ENCODE measurements at places on chromosomes 2 and 18.

DNA sequence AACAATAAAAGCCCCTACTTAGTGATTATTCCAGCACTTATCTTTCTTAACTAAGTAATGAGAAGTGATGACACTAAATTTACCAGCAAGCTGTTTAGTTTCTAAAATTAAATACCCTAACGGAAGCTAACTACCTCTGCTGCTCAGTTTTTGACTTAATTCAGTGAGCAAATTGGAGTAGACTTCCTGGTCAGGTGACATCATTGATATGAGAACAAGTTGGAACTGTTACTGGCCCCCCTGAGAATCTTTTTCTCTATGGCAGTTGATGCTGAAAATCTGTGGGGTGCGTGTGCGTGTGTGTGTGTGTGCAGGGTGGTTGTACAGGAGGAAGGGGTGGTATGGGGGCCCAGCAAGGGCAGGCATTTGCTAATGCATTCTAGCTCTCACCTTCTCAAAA is 35.5 kb upstream of the BMP10 start:
- no peak overlapping the region for H3K27ac ChIP-seq
- H3K4me3 ChIP-seq: no peak overlapping the region
- peaks cover 34% of the 10 kb centered on the region for H3K4me1 ChIP-seq
- no peaks in the 10 kb centered on the region for H3K36me3 ChIP-seq

GRCh38 chr18:31598021-31598805 is 6.5 kb downstream of the TTR start:
- no peaks in the 10 kb centered on the region for H3K36me3 ChIP-seq

GRCh38 chr2:68743531-68743930 is 8.9 kb downstream of the ARHGAP25 start:
- H3K4me3 ChIP-seq: no peak overlapping the region
- H3K36me3 ChIP-seq: no peaks in the 10 kb centered on the region
- no peaks in the 10 kb centered on the region for H3K4me1 ChIP-seq
- no peaks in the 10 kb centered on the region for H3K27me3 ChIP-seq
- H3K27ac ChIP-seq: no peak overlapping the region
- DNase-seq: no peak

- H3K4me1 ChIP-seq: peaks cover 10% of the 10 kb centered on the region
- H3K36me3 ChIP-seq: no peaks in the 10 kb centered on the region
- DNase-seq: no peak
- H3K27me3 ChIP-seq: no peaks in the 10 kb centered on the region
- H3K4me3 ChIP-seq: no peak overlapping the region
These were observed 148.5 kb downstream of the TANC1 start for GRCh38 chr2:159116922-159117321.

- H3K4me1 ChIP-seq: no peaks in the 10 kb centered on the region
- no peak for DNase-seq
- H3K4me3 ChIP-seq: no peak overlapping the region
- H3K27ac ChIP-seq: no peak overlapping the region
These were observed 11.0 kb upstream of the IL1R1 start for GRCh38 chr2:102131564-102131963.

GRCh38 chr2:39403311-39403710 is 33.8 kb downstream of the MAP4K3 start:
- DNase-seq: peak; percentile 54
- no peaks in the 10 kb centered on the region for H3K36me3 ChIP-seq
- H3K27me3 ChIP-seq: no peaks in the 10 kb centered on the region
- peaks cover 43% of the 10 kb centered on the region for H3K4me1 ChIP-seq

DNA sequence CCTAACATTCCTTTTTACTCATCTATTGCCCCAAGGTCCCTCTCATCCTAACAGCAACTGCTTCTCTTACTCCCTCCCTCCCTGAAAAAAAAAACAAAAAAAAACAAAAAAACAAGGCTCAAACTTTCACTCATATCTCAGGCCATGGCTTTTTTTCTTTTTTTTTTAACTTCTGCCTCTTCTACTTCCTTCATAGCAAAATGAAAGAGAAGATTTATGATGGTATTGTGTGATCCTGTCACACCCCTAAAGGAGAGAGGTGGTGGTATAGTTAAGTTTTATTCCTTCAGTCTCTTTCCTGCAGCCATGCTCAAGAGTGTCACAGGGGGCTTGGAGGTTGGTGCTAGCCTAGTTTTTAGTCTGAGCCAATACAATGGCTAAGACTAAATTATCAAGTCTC is 21.5 kb upstream of the EPC2 start:
- no peak for DNase-seq
- no peaks in the 10 kb centered on the region for H3K4me1 ChIP-seq
- no peaks in the 10 kb centered on the region for H3K36me3 ChIP-seq
- no peaks in the 10 kb centered on the region for H3K27me3 ChIP-seq

DNA sequence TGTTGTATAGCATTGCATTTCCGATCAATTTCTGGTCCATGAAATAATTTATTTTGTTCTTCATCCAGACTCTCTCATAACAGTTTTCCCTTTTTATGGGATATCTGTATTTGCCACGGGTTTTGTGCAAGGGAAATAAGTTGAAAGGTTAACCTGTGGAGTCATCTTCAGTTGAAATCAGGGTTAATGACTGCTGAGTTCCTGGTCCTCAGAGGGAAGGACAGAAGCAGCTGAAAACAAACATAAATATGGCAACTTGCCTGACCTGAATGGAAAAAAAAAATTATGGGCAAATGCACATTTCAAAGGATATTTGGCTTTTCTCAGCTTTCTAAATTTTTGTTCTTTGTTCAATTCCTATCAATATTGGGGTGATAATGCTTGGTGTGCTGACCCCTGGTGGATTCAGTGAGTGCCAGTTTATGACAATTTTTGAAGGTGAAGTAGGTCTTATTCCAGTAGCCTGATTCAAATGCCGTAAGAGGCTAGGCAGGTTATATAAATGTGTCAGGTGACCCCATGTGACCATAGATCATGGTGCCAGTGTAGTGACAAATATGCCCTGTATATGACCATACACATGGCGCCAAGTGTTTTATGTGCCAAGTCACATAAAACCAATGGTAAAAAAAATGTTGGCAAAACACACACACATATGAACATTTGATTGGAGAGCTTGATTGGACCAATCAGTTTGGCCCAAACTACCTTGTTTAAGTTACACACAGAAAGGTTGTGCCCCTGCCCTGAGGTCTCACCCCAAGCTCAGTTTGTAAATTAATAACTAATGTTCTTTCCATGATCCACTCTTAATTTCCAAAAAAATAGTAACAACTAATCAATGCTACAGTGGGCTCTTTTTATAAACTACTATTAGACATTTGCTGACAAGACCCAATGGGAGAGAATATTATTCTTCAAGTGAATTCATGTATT is 47.6 kb upstream of the FAM124B start:
- H3K27me3 ChIP-seq: no peaks in the 10 kb centered on the region
- H3K27ac ChIP-seq: no peak overlapping the region
- no peaks in the 10 kb centered on the region for H3K36me3 ChIP-seq
- no peaks in the 10 kb centered on the region for H3K4me1 ChIP-seq
- no peak overlapping the region for H3K4me3 ChIP-seq

DNA sequence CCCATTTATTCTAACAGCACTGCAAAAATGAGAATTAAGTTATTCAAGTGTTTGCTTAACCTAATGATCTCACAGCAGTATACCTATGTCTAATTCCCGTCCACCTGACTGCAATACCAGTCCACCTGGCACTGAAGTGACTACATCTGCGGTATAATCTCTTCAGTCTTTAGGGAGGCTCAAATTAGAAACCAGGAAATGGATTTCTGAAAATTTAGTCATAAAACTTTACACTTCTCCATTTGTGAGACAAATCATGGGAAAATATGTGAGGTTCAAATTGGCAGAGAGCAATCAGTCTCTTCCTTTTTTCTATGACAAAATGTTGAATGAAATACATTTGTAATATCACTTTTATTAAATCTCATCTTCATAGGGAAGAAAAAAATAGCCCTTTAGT is 33.0 kb downstream of the FTCDNL1 start:
- H3K27ac ChIP-seq: no peak overlapping the region
- DNase-seq: no peak
- no peaks in the 10 kb centered on the region for H3K4me1 ChIP-seq
- H3K27me3 ChIP-seq: no peaks in the 10 kb centered on the region
- H3K4me3 ChIP-seq: no peak overlapping the region

DNA sequence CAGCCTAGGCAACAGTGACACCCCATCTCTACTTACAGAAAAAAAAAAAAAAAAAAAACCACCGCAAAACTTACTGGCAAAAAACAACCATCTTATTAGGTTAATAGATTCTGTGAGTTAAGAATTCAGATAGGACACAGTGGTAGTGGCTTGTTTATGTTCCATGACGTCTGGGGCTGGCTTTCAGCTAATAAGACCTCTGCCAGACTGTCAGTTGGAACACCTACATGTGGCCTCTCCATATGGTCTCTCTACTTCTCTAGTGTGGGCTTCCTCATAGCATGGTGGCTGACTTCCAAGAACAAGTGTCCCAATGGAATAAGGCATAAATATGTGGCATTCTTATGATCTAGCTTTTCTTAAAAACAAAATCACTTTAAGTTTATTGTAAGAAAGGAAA is 94.0 kb upstream of the OTX1 start:
- no peaks in the 10 kb centered on the region for H3K36me3 ChIP-seq
- H3K27me3 ChIP-seq: no peaks in the 10 kb centered on the region

DNA sequence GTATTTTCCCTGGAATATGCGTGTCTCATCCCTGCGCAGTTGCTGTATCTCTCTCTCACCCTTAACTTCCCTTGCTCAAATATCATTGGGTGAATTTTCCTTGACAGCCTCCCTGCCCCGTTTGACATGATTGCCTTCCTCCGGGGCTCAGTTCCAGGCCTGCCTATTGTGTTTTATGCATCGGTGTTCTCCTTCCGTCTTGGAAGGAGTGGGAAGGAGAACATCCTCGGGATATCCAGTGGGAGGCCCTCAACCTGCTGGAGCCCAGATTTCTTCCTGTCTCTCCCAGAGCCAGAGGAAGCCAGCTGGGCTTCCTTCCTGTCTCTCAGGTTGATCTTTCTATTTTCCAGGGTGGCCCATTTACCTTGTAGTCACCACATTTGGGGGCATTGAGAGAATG is 434.7 kb upstream of the HS6ST1 start:
- H3K4me1 ChIP-seq: peaks cover 4% of the 10 kb centered on the region
- H3K27me3 ChIP-seq: no peaks in the 10 kb centered on the region
- no peaks in the 10 kb centered on the region for H3K36me3 ChIP-seq
- DNase-seq: no peak
- no peak overlapping the region for H3K27ac ChIP-seq

DNA sequence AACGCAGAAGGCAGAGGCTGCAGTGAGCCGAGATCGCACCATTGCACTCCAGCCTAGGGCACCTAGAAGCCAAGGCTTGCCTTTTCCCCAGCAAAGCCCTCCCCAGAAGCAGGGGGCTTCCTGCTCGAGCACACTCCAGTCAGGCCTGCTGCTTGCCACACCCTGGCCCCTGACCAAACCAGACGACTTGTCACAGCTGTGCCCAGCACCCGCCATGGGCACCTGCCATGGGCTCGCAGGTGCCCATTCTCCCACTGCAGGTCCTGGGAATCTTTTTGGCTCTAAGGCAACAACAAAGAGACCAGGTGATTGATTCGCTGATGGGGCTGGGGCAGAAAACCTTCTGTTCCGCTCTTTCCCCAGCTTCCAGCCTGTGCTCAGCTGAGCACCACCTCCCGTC is 4.9 kb downstream of the KCNK3 start:
- no peak overlapping the region for H3K27ac ChIP-seq
- DNase-seq: no peak
- no peaks in the 10 kb centered on the region for H3K36me3 ChIP-seq
- H3K4me3 ChIP-seq: no peak overlapping the region
- no peaks in the 10 kb centered on the region for H3K4me1 ChIP-seq
- peaks cover 87% of the 10 kb centered on the region for H3K27me3 ChIP-seq

DNA sequence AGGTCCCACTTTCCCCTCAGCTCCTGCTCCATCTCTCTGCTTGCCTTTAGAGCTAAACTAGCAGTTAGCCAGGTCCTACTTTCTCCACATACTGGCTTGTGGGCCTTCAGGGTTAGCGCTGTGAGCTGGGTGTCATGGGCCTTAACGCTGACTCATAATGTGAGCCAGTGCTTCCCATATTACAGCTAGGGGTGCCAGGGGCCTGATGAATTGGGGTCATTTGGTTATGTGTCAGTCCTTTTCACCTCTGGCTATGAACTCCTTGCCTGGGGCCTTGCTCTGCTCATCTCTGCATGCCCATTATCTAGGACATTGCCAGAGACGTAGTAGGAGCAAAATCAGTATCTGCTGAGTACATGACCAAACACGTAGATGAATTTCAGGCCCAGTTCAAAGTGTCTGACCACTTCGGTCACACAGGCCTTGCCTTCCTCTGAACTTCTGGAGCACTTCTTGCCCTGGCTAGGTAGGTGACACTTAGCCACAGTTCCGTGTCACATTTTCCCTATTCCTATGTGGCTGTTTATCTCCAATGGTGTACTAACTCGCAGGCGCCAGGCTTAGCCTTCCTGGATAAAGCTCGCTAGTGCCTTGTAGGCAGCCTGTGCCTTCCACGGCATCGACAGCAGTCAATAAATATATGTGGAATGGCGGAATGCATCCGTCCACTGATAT is 103.2 kb upstream of the SIX3 start:
- H3K4me3 ChIP-seq: no peak overlapping the region
- H3K27me3 ChIP-seq: no peaks in the 10 kb centered on the region
- no peaks in the 10 kb centered on the region for H3K4me1 ChIP-seq
- no peaks in the 10 kb centered on the region for H3K36me3 ChIP-seq

GRCh38 chr2:197072533-197072932 is 146.0 kb upstream of the PGAP1 start:
- H3K27ac ChIP-seq: no peak overlapping the region
- no peak overlapping the region for H3K4me3 ChIP-seq
- no peak for DNase-seq
- no peaks in the 10 kb centered on the region for H3K36me3 ChIP-seq
- no peaks in the 10 kb centered on the region for H3K27me3 ChIP-seq

DNA sequence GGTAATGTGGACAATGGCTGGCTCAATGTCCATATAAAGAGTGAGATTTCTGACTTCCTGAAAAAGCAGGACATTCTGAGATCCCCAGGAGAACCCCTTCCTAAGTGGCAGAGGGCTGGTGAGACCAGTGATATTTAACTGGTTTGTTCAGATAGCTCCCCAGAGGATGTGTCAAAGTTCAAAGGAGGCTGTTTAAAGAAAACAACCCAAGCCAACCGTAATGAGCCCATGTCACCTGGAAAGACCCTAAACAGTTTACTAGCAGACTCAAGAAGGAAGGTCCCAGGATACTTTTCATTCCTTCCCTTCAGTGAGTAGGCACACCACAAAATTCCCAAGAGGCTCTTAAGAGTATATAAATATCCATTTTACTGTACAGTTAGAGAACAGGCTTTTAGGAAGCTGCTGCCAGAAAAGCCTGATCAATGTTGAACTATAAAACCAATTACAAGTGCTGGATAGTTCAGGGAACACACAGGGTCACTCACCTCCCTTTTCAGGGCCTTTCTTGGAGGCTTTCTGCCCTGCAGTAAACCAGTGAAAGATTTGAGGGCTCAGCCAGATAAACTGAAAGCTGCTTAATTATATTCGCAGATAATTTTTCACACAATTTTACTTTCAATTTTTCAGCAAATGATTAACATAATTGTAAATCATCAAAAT is 293.5 kb downstream of the ASXL3 start:
- no peak overlapping the region for H3K27ac ChIP-seq
- H3K4me3 ChIP-seq: no peak overlapping the region
- no peaks in the 10 kb centered on the region for H3K27me3 ChIP-seq
- no peaks in the 10 kb centered on the region for H3K36me3 ChIP-seq

Data from MM.1S (cell line).